ENCODE measurements at places on chromosomes 11 and 22.
A peak's percentile ranks its signal among the peaks of the same experiment; 100 is the strongest.

- no peak for DNase-seq
Measured at GRCh38 chr11:45803971-45804760, 783 bp upstream of the SLC35C1 start.

- no peak for DNase-seq
Measured at GRCh38 chr11:74925281-74925680, 23.6 kb downstream of the XRRA1 start.

GRCh38 chr11:44133335-44133946 is 38.0 kb downstream of the EXT2 start:
- DNase-seq = no peak

GRCh38 chr22:43377896-43378704 is 33.7 kb upstream of the MPPED1 start:
- DNase-seq = no peak

GRCh38 chr11:46471943-46472661 is 80.5 kb upstream of the CHRM4 start:
- no peak for DNase-seq

- no peak for DNase-seq
Measured at GRCh38 chr11:115656041-115656440, 151.8 kb upstream of the CADM1 start.

GRCh38 chr22:29628996-29629902 is 25.8 kb downstream of the NF2 start:
- no peak for DNase-seq

DNA sequence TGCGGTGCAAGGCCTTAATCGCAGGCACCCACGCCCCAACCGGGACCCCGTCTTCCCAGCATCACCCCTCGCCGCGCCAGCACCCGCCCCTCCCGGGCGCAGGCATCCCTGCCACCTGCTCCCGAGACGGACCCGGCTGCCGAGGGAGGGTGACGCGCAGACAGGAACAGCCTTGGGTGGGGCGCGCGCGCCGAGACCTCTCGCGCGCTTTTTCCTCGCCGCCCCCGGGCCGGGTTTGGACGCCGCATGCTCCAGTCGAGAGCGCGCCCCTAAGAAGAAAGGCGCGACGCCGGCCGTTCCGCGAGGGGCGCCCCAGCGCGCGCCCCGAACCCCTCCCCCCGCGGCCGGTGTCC is 504 bp downstream of the CFL1 start:
- no peak for DNase-seq

- DNase-seq = no peak
Measured at GRCh38 chr11:44301564-44302271, 8.2 kb downstream of the ALX4 start.

DNA sequence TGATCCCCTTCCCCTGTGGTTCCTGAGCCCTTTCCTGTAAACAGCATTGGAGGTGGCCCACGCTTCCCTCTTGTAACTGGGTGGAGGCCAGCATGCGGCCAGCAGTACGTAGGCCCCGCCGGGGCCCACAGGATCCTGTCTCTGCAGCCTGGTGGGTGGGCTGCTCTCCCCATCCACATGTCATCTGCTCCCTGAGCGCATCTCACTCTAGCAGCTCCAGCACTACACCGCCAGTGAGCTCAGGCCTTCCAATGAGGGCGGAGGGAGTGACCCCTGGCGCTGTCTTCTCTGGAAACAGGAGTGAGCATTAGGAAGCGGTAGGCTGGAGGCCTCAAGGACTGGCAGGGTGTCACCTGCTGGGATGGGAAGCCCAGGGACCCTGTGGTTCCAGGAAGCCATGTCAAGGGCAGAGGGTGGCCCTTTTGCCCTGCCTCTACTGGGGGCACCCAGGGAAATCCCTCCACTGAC is 363.9 kb downstream of the TBC1D22A start:
- DNase-seq = no peak

- DNase-seq = peak; percentile 32
Measured at GRCh38 chr22:26894766-26895485, 237.5 kb downstream of the MIAT start.

All from Panc1 (cell line).